Mammary epithelial cell (primary cell): ENCODE measurements at places on chromosomes 4 and X. TPM values are rescaled to one million over a fixed set of nuclear protein-coding genes. Genes with fewer than 3 reads are reported as not detected.

GLRA2 gene
- not detected for polyA plus RNA-seq

DIPK2B gene
- polyA plus RNA-seq: not detected

FDCSP gene
- polyA plus RNA-seq: not detected

OPN1MW2 gene
- polyA plus RNA-seq: not detected

AADAT gene
- polyA plus RNA-seq: 8.4 TPM

CFAP97 gene
- polyA plus RNA-seq: 15.8 TPM

SCOC gene
- polyA plus RNA-seq: 35.1 TPM

MAGED4B gene
- 0.22 TPM for polyA plus RNA-seq

GPRIN3 gene
- polyA plus RNA-seq: not detected

CFAP47 gene
- not detected for polyA plus RNA-seq

ADH1A gene
- not detected for polyA plus RNA-seq

NALF2 gene
- polyA plus RNA-seq: 0.05 TPM

KLHL4 gene
- 1.3 TPM for polyA plus RNA-seq
